Thoracic aorta (tissue), 2 donors: ENCODE measurements at places on chromosomes 4 and X.
A peak's percentile ranks its signal among the peaks of the same experiment; 100 is the strongest.

DNA sequence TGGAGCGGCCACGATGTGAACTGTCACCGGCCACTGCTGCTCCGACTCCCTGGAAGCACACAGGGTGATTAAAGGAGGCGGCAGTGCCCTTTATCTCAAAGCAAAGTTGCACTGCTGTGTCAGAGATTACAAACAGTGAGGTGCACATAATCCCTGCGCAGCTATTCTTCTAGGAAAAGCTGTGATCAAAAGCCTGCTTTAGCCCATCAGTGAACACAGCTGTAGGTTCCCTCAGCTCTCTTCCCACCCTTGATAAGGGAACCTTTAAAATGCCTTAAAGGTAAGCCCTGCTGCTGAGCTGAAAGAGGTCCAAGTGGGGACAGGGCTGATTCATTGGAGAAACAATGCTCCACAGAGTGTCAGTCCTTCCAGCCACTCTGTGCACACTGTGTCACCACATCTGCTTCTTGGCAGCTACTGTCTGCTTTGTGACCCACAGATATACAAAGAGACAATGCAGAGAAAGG, 127.6 kb downstream of the EIF4E start:
- DNase-seq, result no peak

DNA sequence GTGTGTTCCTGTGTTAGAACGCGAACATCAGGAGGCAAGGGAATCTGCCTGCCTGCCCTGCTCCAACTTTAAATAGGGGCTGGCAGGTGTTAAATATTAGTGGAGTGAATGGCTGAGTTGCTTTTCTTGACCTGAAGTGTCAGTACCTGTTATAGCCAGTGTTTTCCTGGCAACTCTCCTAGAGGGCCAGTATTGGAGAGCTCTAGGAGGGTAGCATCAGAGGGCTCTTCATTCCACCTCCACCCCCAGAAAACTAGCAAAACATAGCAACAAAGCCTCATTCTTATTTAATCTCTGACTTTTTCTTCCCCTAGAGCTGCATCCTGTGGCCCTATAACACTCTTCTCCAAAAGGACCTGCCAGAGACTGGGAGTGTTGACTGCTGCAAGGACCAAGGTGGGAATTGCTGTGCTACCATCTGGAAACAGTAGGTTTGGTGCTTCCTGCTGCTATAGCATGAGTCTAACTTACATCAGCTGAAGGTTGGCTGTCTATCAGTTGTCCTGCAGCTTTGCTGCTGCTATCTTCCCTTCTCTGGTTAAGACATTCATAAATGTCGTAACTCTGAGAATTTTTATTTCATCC, 33.5 kb downstream of the SGMS2 start:
- DNase-seq, result no peak

DNA sequence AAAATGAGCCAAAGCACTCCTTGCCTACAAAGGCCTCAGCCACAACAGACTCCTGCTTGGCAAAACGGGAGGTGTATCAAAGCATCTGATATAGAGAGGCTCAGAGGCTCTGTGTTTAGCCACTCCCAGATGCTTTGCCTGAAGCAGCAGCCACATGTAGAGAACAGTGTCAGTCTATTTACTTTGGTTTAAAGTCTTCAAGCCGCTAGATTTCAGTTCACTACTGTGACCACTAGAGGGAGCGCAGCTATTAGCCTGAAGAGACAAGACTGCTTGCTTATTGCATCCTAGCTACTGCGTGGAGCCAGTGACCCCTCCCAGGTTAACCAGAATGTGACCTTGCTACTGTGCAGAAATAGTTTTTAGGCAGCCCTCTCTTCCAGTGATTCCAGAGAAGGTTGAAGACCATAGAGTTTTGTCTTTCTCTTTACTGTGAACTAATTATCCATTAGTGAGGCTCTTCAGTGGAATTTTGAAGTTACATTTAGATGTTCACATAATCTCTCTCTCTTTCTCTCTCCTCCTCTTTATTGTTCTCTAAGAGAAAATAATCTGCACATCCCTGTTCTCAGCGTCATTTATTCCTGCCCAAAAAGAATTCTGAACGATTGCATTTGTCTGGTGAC, 39.3 kb downstream of the BMP3 start:
- DNase-seq, result peak; percentile 19

DNA sequence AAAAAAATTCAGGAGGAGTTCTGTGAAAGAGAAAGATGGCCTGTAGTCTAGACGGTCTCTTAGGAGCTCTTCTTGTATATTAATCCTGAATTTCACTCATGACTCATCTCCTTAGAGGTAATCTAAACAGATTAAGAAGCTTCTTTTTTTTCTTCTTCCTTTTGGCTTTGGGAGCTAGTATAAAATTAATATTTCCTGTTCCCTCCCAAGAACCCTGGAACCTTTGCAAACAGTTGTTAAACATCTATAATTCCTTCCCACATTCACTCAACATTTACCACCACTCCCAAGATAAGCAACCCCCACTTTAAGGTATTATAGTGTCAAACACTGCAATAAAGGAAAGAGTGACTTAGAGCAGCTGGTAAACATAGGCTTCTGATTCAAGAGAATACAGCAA, 146.4 kb upstream of the EDNRA start:
- no peak for DNase-seq

DNA sequence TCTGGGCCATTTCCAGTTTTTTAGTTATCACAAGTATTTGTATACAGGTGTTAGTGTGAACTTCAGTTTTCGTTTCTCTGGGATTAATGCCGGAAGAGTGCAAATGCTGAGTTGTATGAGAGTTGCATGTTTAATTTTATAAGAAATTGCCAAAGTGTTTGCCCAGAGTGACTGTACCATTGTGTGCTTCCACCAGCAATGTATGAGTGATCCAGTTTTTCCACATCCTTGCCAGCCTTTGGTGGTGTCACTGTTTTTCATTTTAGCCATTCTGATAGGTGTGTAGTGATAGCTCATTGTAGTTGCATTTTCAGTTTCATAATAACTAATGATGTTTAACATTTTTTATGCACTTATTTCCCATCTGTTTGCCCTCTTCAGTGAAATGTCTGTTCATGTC, 18.4 kb downstream of the PLS3 start:
- DNase-seq, result no peak

DNA sequence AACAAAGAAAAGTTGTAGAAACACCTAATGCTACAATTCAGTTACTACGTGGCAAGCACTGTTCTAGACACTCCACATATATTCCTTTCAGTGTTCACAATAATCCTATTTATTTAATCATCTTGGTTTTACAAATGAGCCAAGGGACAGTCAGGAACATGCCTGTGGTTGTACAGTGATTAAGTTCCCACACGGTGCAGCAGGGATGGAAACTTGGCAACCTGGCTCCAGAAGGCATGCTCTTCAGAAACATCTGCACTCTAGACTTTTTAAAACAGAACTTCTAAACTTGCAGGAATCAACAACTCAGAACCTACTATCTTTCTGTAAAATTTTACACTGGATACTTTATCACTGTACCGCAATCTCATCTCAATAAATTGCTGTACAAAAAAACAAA, 32.1 kb downstream of the TAPT1 start:
- DNase-seq, result no peak

DNA sequence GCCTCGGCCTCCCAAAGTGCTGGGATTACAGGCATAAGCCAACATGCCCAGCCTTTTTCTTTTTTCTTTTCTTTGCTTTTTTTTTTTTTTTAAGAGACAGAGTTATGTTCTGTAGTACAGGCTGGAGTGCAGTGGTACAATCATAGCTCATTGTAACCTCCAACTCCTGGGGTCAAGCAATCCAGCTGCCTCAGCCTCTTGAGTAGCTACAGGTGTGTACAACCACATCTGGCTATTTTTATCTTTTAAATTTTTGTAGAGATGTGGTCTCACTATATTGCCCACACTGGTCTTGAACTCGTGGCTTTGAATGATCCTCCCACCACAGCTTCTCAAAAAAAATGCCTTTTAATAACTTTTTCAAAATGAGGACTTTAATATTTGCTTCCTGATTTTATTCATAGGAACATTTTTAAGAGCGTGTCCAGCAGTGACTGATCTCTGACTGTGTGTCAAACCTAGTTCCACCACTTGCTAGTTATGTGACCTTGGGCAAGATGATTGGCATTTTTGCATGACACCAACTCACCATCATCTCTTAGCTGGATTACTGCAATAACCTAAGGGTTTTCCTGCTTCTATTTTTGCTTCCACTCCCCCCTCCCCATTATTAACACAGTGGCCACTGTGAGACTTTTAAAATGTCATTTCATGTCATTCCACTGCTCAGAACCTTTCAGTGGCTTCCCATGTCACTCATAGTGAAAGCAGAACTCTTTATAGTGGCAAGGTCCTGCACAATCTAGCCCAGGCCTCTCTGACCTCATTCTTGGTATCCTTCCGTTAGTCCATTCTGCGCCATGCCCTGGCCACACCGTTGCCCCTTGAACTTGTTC, 4.5 kb upstream of the TNIP3 start:
- no peak for DNase-seq

DNA sequence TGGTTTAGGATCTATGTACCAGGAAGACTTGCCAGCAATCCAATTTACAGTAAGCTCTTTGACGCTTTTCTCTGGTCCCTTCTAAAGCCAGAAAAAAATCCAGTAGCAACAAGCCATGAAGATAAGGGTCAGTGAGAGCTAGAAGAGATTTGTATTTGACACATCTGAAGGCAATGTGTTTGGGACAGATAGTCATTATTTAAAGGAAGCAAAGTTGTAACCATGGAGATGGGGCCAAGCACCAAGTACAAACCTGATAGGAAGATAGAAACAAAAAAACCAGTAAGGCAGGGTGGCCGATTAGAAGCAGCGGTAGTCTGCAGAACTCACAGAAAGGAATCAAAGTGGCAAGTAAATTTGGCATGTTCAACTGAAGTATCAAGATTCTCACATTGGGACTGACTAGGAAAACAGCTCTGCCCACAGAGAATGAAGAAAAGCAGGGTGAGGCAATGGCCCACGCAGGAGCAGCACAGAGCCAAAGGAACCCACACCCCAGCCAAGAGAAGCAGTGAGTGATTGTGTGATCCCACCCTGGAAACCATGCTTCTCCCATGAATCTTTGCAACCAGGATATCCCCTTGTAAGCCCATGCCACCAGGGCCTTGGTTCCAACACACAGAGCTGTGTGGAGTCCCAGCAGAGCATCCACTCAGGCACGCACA, 12.9 kb upstream of the C4orf54 start:
- no peak for DNase-seq

GRCh38 chrX:1813809-1814208, 198.9 kb downstream of the ASMT start:
- DNase-seq, result no peak

GRCh38 chr4:66639361-66639760, 905.9 kb downstream of the CENPC start:
- no peak for DNase-seq

DNA sequence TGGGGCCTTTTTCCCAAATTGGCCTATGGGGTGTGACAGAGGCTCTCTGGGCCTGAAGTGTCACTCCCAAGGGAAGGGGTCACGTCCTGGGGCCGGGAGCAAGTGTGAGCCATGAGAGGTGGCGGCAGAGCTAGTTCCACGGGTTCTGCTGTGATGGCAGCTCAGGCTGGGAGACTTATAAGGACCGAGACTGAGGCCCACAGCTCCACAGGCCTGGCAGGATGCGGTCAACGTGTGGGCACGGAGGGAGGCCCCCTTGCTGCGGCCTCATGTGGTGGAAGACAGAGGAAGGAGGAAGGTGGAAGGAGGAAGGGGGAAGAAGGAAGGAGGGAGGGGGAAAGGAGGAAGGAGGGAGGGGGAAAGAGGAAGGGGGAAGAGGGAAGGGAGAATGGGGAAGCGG, 7.2 kb upstream of the CPLX1 start:
- no peak for DNase-seq

GRCh38 chr4:98850937-98851336, 78.0 kb downstream of the EIF4E start:
- DNase-seq, result no peak

GRCh38 chrX:131213400-131213799, 75.7 kb downstream of the IGSF1 start:
- DNase-seq, result no peak

DNA sequence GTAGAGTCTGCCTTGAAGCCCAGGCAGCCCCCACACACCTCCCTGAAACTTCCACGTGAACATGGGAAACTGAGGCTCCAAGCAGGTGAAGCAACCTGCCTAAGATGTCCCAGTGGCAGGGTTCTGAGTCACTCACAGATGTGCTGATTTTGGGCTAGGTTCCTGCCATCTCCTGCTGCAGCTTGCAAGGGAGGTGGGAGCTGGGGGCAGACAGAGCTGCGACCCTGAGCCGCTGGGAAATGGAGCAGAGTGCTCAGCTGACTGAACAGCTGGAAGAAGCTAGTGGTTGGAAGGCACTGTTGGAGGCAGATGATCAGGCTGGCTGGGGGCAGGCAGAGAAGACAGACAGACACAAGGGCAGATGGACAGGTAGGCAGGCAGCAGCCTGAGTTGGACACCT, 3.6 kb upstream of the FATE1 start:
- DNase-seq, result no peak

- no peak for DNase-seq
Measured at GRCh38 chrX:114272096-114272686, 311.7 kb upstream of the HTR2C start.

DNA sequence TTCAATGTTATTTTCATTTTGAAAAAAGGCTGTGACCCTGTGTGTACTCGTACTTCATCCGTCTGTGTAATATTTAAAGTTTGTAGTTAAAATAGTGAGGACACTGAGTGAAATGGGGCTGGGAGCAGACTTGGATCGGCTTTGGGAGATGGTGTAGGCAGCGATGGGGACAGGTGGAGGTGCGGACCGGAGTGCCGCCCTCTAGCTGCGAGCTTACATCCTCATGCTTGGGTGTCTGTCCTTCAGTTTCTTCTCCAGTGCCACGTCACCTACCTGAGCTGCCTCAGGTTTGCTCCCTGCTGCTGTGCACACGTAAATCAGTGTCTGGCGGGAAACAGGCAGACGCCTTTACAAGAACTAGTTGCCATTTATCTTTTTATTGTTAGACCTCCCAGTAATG, 146.1 kb downstream of the GPR143 start:
- DNase-seq, result no peak

- DNase-seq, result no peak
Measured at GRCh38 chr4:160142579-160142978, 1039.7 kb downstream of the RAPGEF2 start.

DNA sequence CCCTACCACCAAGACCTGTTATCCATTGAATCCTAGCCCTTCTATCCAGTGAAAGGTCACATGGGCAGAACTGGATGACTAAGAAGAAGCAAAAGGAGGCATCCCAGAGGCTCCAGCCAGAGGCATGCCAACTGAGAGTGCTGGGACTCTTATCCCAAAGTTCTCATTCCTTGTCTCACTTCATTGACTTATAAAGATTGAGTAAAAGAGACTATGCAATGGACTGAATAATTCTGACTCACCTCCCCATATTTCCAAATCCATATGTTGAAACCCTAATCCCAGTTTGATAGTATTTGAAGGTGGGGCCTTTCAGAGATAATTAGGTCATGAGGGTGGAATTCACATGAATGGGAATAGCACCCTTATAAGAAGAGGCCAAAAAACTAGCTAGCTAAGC, 131.4 kb downstream of the COL25A1 start:
- no peak for DNase-seq

GRCh38 chr4:131339137-131339536, 1810.0 kb upstream of the PCDH10 start:
- no peak for DNase-seq

GRCh38 chr4:81472281-81473182, 825 bp upstream of the RASGEF1B start:
- no peak for DNase-seq

- no peak for DNase-seq
Measured at GRCh38 chrX:130120321-130120731, 10.0 kb upstream of the ELF4 start.
